MM.1S (cell line): ENCODE measurements at places on chromosomes 1 and 21.

DNA sequence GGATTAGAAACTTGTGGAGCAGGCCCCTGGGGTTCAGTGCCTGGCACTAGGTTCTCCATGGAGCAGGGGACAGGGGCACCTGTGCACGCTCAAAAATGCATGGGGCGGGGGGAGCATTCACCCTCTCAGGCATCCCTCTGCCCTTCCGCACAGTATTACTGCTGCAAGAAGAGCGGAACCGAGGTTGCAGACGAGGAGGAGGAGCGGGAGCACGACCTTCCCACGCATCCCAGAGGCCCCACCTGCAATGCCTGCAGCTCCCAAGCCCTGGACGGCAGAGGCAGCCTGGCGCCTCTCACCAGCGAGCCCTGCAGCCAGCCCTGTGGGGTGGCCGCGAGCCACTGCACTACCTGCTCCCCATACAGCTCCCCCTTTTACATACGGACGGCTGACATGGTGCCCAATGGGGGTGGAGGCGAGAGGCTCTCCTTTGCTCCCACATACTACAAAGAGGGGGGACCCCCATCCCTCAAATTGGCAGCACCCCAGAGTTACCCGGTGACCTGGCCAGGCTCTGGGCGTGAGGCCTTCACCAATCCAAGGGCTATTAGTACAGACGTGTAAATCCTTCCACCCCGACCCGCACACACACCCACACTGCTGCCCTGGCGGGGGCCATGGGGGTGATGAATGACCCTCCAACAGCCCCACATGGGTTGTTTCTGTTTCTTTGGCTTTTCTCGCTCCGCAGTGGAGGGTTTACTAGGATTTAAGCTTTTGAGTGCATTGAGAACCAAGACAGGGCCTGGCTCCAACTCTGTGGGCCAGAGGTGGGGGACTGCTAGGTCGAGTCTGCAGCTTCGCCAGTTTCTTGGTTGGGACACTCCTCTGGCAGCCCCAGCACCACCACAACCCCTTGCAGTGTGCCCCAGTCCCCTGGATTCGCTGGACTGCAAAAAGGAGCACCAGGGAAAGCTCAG is 63.7 kb downstream of the TOR1AIP2 start:
- DNase-seq = no peak
- peak overlapping the region; percentile 62 for H3K4me3 ChIP-seq
- no peak overlapping the region for H3K27ac ChIP-seq
- no peaks in the 10 kb centered on the region for H3K36me3 ChIP-seq
- peaks cover 9% of the 10 kb centered on the region for H3K27me3 ChIP-seq

DNA sequence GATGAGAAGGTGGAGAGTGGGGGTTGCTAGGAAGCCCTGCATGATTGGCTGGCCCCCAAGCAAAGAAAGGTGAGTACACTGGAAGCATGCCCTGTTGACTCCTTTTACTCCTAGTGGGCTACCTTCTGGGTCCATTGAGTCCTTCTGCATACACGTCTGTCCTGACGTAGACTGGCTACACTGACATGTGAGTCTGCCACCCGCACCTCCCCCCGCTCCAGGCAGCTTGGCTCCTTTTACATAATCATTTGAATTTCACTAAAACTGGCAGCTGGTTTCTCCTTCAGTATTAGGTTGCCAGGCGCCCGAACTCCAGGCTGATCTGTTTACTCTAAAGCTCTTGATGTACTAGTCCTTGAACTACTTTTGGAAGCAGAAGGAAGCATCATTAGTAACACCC is 8.7 kb downstream of the MRPS21 start:
- H3K36me3 ChIP-seq = no peaks in the 10 kb centered on the region
- H3K4me1 ChIP-seq = no peaks in the 10 kb centered on the region
- no peak overlapping the region for H3K27ac ChIP-seq
- H3K27me3 ChIP-seq = no peaks in the 10 kb centered on the region
- no peak for DNase-seq

GRCh38 chr1:226428348-226428747 is 20.5 kb upstream of the PARP1 start:
- no peak for DNase-seq
- no peaks in the 10 kb centered on the region for H3K27me3 ChIP-seq
- no peak overlapping the region for H3K4me3 ChIP-seq
- no peak overlapping the region for H3K27ac ChIP-seq
- peaks cover 5% of the 10 kb centered on the region; the same call in 1 of the 2 replicates for H3K4me1 ChIP-seq

DNA sequence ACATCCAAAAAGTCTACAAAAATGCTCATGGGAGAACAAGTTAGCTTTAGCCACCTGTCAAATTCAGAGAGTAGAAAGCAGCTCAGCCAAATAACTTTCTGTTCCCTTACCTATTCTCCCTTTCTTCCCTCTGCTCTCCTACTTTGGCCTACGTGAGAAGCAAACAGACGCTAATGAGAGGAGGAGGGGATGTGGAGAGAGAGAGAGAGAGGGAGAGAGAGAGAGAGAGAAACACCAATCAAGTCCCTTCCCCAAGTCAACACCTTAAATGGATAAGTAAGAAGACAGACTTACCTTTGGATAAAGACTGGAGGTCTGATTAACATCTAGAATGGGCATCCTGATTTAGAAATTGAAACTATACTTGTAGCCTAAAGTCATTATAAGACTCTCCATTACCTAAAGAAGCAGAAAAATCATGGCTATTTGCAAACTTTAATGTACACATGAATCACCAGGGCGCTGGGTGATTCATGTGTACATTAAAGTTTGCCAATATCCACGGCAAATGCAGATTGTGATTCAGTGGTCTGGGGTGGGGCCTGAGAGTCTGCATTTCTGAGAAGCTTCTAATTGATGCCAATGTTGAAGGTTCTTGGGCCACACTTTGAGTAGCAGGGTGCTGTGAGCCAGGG is 13.1 kb upstream of the DUSP12 start:
- no peak overlapping the region for H3K27ac ChIP-seq
- no peaks in the 10 kb centered on the region for H3K36me3 ChIP-seq
- H3K4me3 ChIP-seq = no peak overlapping the region
- H3K27me3 ChIP-seq = no peaks in the 10 kb centered on the region
- no peak for DNase-seq
- H3K4me1 ChIP-seq = peaks cover 11% of the 10 kb centered on the region

DNA sequence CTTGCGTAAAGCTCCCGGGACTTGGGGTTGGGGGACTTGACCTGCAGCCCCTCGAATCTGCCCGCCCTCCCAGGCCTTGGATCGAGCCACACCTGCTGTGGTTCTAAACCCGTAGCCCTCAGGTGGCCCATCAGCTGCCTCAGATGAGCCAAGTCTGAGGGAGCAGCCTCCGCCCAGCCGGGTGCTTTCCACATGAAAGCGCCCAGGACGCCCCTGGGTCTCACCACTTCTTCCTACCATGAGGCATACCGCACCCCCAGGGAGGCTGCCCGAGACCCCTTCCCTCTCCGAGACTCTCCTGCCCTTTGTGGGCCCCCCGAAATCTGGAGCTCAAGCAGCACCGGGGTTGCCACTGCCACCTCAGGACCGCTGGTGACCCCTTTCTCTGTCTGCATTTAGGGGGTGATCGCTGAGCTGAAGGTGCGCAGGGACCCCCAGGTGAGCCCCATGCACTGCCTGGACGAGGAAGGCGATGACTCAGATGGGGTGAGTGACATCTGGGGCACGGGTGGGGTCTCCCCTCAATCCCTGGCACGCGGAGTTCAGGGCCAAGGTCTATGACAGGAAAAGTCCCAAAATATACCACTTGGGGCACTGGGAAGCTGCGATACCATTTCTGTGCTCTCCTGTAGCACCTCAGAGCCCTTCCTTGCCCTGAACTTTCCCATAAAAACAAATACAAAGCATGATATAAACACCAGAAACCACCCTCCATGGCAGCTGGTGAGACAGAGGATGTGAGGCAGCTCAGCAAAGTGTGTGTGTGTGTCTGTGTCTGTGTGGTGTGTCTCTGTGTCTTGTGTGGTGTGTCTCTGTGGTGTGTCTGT is 68.5 kb downstream of the SLC19A1 start:
- H3K4me1 ChIP-seq = peaks cover 4% of the 10 kb centered on the region; the same call in 1 of the 2 replicates
- peaks cover 98% of the 10 kb centered on the region for H3K27me3 ChIP-seq
- H3K27ac ChIP-seq = no peak overlapping the region
- H3K4me3 ChIP-seq = no peak overlapping the region
- H3K36me3 ChIP-seq = no peaks in the 10 kb centered on the region

DNA sequence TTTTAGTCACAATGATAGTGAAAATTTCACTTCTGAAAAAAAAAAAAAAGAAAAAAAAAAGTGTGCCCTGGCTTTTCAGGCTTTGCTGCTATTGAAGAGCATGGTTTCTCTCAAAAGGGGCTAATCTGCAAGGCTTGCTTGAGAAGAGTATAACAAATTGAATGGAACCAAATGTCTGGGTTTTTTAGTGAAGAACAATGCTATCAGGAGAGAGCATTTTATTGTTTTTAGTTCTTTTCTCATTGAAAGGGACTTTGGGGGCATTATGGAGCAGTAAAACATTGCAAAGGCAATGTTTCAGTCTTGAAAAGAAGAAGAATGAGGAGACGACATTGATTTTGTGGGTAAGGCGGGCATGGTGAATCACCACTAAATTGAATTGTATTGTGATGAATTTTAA is 28.2 kb downstream of the VCAM1 start:
- no peak for DNase-seq
- no peaks in the 10 kb centered on the region for H3K4me1 ChIP-seq
- no peaks in the 10 kb centered on the region for H3K36me3 ChIP-seq
- no peak overlapping the region for H3K4me3 ChIP-seq
- H3K27me3 ChIP-seq = no peaks in the 10 kb centered on the region

DNA sequence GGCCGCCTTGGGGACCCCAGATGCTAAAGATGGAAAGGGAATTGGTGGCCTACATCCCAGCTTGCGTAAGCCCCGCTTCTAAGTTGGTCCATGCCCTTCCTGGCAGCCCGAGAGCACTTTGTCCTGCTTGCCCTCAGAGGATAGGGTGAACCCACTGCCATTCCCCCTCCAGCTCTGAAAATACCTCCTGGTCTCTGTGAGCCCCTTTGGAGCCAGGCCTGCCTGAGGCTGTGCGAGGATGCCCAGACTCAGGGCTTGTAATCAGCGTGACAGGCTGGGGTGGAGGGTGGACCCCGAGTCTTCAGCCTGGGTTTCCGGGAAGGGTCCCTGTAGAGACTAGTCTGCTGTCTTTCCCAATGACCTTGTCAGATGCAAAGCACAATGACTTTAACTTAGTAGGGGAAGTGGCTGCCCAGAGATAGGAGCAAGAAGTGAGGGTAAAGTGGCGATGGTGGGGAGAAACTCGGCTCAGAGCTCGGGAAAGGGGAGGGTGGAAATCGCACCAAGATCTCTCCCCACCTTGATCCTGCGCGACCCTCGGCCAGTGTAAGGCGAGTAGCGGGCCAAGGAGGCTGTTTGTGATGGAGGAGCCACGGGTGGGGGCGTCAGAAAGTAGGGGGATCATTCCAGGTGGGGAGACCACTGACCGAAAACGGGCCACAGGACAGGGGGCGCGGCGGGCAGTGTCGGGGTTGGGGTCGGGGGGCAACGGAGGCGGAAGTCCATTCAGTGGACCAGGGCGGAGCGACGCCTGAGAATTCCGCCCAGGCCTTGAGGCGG is 2.7 kb upstream of the HES3 start:
- peaks cover 70% of the 10 kb centered on the region for H3K27me3 ChIP-seq
- H3K36me3 ChIP-seq = no peaks in the 10 kb centered on the region
- H3K27ac ChIP-seq = no peak overlapping the region
